ENCODE measurements at places on chromosomes 3 and 15.

DNA sequence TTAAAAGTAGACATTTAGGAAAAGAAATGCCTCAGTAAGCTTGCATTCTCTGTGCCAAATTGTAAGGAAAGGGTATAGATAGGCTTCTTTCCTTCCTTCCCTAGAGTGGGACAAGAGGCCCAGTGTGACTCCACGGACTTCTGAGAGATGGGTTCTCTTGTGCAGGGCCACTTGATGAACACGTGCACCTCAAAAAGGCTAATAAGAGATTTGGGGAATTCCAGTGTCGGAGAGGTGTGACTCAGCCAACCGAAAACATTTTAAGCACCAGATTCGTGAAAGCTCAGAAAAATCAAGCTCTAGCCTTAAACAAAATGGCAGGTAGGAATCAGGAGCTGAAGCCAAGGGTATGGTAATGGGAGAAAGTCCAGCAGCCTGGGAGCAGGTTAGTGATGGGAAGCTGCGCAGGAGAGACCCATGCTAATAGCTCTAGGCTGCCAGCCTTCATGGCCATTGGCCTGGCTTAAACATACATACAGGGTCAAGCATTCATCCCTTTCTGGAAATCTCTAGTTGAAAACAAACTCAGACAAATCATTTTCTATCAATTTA is 56.2 kb downstream of the SV2B start:
- no peak for DNase-seq

GRCh38 chr3:11306817-11307589 is 34.8 kb downstream of the ATG7 start:
- no peak for DNase-seq

GRCh38 chr15:85164841-85165466 is 183.3 kb downstream of the PDE8A start:
- DNase-seq = no peak

GRCh38 chr3:177306252-177306651 is 109.0 kb upstream of the TBL1XR1 start:
- DNase-seq = no peak

GRCh38 chr3:69665026-69665737 is 74.1 kb upstream of the MITF start:
- no peak for DNase-seq

- DNase-seq = no peak
Observed at GRCh38 chr3:52025453-52025852, 29.8 kb upstream of the RPL29 start.

DNA sequence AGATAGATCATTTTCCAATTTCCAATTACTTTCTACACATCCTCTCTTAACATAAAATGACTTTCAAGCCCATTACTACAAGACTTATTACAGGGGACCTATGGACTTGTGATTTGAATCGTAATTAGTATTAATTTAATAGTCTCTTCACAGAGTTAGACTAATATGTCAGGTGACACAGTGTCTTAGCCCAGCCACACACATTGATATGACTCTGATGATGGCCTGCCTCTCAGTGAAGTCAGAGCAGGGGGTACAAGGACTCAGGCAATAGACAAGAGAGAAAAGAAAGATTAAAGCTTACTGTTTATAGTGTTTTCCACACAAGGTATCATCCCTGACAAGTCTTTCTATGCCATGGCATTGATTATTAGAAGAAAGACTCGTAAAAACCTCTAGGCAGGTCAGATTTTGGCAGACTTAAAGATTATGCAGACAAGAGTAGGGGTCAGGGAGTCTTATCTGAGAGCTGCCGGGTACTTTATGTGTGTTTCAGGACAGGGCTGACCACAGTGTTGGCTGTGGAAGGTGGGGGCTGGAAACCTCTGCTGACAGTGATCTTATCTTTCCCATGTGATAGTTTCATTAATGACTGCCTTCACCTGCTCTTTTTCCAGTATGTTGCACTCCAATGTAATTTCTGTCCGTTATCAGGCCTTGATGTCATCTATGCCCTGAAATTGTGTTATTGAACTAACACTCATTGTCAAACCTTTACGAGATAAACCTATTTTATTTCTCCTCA is 50.1 kb downstream of the B3GALNT1 start:
- DNase-seq = no peak

DNA sequence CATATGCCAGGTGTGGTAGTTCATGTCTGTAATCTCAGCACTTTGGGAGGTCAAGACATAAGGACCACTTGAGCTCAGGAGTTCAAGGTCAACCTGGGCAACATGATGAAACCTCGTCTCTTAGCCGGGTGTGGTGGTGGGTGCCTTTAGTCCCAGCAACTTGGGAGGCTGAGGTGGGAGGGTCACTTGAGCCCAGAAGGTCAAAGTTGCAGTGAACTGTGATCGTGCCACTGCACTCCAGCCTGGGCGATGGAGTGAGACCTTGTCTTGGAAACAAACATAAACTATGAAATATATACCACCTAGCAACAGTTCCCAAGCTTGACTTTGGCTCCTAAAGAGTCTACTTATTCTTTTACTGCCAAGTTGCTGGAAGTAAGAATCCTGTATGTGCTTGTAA is 30.9 kb downstream of the UBE3A start:
- DNase-seq = no peak

GRCh38 chr15:33126559-33127290 is 67.8 kb downstream of the FMN1 start:
- DNase-seq = no peak

DNA sequence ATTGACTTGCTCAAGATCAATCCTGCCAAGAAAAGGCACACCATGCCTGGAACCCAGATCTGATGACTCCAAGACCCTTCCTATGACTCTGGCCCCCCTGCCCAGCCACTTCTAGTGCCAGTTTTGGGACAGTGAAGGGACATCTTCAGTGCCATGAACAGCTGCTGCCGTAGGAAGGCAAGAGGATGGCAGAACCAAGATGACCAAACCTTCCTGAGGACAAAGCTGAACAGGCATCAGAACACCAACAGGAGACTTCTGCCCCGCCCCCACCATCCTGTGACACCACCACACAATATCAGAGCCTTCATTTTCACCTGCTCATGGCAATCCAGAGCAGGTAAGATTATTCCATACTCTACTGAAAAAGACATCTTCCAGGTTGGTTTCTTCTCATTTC is 33.0 kb downstream of the ZNF445 start:
- DNase-seq = no peak

DNA sequence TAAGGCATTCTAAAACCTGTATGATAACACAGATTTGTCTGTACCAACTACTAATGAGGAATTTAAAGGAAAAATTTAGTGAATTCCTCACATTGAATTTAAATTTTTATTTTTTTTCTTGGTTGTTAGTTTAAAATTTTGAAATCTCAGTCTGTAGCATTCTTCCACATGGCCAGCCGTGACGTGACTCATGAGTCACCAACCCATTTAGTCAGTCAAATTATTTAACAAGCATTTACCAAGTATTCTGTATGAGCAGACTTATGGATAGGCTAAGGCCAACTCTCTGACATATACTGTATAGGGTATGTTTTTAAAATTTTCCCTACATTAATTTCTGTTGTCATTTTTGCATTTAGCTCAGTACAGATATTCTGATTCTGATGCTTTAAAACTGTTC is 112.9 kb downstream of the CNTN4 start:
- DNase-seq = no peak

DNA sequence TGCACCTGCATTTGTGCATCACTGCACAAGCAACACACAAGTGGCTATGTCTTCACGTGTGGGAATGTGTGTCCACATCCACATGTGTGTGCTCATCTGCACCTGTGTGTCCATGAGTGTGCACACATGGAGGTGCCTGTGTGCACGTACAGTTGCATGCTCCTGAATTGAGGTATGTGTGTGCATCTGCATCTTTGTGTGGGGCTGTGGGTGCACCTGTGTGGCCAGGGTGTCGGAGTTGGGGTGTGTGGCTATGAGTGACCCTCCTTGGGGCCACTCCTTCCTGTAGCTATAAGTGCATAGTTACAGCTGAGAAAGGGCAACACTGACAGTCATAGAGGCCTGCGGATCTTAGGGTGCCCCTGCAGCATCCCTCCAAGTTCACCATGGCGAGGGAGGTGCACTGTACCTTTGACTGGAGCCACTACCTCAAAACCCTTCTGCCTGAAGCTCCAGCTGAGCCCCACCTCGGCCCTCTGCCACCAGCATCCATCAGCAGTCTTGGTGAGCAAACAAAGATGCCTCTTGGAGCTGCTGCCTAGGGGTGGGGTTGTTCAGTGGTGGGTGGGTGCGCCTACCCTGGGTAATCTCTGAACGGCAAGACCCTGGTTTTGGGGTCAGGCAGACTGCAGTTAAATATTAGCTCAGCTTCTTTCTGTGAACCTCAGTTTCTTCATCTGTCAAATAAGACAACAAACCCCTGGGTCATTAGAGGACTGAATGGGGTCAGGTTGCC is 5.2 kb upstream of the HHATL start:
- DNase-seq = no peak

GRCh38 chr3:13248640-13249039 is 171.5 kb downstream of the NUP210 start:
- DNase-seq = no peak

DNA sequence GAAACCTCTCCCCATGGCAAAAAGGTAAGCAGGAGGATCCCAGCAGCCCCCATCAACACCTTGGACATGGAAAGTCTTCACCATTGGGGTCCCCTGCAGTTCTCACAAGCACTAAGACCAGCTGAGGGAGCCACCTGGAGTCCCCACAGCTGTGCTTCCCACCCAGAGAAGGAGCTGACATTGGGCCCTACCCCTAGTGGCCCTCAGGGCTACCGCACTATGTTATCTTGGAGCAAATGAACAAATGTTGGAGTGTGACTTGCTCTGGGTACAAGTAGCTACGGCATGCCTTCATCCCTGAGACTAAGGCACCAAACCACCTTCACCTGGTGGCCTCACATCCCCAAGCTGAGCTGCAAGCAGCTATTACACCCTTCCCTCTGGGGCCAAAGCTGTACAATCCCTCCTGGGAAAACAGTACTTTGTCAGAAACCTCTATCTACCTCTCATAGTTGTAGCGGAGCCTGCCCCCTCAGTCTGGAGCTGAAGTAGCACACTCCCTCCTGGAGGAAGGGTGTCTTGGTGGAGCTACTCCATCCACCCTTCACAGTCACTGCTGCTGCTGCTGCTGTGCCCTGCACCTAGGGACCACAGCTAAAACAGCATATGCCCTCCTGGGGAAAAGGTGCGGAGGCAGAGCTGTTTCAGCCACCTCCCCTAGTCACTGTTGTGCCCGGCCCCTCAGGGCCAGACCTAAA is 42.7 kb downstream of the SERP1 start:
- DNase-seq = no peak

GRCh38 chr3:170656284-170656683 is 70.4 kb upstream of the SLC7A14 start:
- DNase-seq = no peak

DNA sequence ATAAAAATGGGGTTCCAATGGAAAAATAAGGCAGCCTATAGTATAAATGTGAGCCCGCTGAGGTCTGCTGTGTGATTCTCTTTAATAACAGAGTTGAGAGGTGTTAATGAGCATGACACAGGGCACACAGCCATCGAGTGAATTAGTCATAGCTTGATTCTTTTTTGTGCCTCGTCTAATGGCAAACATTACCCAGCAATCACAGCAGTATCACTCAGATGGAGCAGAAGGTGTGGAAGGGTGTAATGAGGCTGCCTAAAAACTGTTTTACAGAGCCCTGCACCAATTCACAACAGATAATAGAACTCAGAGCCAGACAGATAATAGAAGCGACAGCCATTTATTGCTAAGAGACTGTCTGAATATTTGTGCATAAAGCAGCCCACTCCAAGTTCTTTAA is 178.6 kb upstream of the TPRG1 start:
- DNase-seq = no peak

GRCh38 chr3:11331101-11331500 is 58.9 kb downstream of the ATG7 start:
- no peak for DNase-seq

GRCh38 chr3:32840086-32840841 is 22.5 kb downstream of the TRIM71 start:
- no peak for DNase-seq

- no peak for DNase-seq
Observed at GRCh38 chr15:88395872-88396781, 71.1 kb downstream of the MRPL46 start.

DNA sequence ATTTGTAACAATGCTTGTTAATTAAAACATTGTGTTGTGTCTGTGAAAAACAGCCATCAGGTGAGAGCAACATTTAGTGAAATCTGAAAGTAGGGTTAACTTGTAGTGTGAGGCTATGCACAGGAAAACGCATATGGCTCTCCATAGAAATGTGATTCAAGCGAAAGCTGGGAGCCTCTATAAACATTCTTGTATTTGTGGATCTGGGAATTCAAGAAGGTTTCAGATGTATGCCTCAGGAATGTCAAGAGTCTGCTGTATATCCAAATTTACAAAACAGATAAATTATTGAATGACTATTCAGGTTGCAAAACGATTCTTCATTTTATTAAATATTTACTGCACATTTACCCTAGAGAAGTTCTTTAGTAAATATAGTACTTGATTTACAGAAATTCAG is 166.0 kb downstream of the THSD4 start:
- no peak for DNase-seq

DNA sequence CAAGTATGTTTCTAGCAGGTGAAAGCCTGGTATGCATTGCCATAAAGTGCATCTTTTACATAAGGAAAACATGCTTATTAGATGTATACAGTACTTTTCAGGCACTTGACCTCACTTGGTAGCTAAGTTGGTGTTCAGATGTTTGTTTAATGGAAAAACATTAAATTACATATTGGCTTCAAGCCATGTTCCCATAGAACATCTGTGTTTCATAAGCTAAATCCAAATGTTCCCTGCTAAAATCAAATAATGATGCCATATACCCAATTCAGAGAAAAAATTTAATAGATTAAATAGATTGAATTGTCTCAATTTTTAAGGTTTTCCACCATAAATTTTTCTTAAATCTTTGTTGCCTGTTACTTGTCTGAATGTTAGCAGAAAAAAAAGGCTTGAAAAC is 19.1 kb upstream of the RPL22L1 start:
- DNase-seq = no peak

GRCh38 chr3:5169807-5170206 is 17.7 kb upstream of the EDEM1 start:
- no peak for DNase-seq

- DNase-seq = no peak
Observed at GRCh38 chr15:70127770-70128413, 30.2 kb upstream of the TLE3 start.

DNA sequence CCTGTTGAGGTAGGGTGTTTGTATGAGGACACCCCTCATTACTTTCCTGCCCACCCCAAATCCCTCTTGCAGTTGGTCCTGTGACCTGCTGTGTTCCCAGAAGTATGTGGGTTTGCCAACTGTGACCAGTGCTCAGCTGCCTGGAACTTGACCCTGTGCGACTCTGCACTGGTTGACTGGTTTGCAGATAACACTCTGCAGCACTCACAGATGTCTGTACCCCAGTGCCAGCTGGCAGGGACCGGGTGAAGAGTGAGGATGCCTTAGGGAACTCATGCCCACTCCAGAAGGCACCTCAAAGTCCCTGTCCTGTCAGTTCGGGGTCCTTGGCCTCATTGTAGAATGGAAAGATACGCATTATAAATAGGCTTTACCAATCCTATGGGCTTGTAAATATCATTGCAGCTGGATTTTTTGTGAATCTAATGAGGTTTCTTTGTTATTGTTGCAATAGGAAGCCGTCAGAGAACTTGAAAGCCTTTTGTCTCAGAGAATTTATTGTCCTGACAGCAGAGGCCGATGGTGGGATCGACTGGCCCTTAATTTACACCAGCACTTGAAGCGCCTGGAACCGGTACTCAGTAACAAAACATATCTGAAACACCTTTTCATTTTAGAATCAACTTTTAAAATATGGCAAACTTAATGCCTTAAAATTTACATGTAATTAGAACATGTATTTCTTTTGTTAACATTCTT is 18.2 kb downstream of the FAN1 start:
- no peak for DNase-seq

GRCh38 chr3:101270149-101270548 is 50.2 kb downstream of the IMPG2 start:
- DNase-seq = no peak

- no peak for DNase-seq
Observed at GRCh38 chr3:145815707-145816413, 345.1 kb downstream of the PLOD2 start.

All from cerebellar nuclear complex (tissue), 1 donor.